ENCODE measurements at places on chromosomes 2 and 18.

- no peak for DNase-seq
Observed at GRCh38 chr2:175151791-175152190, 16.2 kb downstream of the ATF2 start.

DNA sequence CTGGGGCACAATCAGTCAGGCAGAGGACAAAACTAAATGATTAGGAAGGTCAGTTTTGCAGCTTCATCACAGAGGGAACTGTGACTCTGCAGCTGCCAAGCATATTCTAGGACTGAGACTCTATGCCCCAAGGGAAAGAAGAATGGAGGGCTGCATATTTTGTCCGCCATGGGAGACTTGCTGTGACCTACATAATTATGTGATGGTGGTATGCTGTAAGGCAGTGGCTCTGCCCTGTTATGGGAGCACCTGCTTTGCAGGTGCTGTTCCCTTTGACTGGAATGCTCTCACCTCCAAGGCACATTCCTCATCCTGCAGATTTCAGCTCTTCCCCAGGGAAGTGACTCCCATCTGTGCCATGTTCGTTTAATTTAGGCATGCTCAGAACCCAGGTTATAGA, 261.9 kb upstream of the EPHA4 start:
- no peak for DNase-seq

- no peak for DNase-seq
Observed at GRCh38 chr2:113227290-113227689, 51.4 kb downstream of the PAX8 start.

GRCh38 chr2:213545481-213545880, 261.2 kb downstream of the SPAG16 start:
- DNase-seq = no peak
